OCI-LY7 (cell line): ENCODE measurements at places on chromosomes 4 and X.

GRCh38 chr4:131001371-131001770 lies 1905.4 kb downstream of the C4orf33 start:
- DNase-seq: no peak

- DNase-seq: no peak
Observed at GRCh38 chr4:164959896-164960295, 17.6 kb downstream of the TRIM61 start.

- no peak for DNase-seq
Observed at GRCh38 chrX:3362956-3363355, 16.5 kb upstream of the MXRA5 start.

GRCh38 chrX:20140420-20140819 lies 1.2 kb downstream of the EIF1AX start:
- peak; percentile 26 for DNase-seq

DNA sequence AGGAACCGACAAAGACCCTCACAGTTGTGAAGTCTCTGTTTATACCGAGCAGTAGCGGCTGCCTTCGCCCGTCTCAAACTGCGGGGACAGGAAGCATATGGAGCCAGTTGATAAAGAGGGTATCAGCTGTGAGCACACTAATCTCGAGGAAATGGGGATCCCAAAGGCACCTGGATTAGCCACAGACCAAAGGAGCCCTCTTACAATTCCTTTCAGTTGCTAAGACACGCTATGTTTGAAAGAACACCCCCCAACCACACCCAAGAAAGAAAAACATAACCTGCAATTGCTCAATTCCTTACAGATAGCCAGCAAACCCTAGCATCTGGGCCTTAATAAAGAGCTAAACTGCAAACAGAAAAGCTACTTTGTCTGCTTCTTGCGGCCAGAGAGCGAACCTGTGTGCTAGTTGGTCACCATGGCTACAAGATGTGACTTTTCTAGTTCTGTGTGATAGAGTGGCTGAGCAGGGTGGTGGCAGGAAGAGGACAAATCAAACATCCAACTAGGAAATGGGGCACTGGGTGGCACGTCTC lies 23.3 kb upstream of the CHRNA9 start:
- no peak for DNase-seq

DNA sequence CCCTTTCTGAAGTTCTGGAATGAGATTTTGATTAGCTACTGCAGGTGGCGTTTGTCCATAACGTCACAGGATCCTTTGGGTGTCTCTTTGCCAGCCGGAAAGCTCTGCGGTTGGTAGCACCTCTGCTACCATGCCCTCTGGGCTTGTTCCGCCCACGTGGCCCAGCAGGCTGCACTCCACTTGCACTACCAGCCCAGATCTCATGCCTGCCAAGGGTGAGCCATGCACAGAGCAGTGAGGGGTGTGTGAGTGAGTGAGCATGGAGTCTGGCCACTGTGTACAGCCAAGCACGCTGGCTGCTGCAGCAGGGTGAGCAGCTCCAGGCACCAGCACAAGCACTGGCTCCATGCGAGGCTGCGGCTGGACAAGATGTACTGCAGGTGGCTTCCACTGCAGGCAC lies 6.6 kb upstream of the HNRNPD start:
- DNase-seq: no peak

DNA sequence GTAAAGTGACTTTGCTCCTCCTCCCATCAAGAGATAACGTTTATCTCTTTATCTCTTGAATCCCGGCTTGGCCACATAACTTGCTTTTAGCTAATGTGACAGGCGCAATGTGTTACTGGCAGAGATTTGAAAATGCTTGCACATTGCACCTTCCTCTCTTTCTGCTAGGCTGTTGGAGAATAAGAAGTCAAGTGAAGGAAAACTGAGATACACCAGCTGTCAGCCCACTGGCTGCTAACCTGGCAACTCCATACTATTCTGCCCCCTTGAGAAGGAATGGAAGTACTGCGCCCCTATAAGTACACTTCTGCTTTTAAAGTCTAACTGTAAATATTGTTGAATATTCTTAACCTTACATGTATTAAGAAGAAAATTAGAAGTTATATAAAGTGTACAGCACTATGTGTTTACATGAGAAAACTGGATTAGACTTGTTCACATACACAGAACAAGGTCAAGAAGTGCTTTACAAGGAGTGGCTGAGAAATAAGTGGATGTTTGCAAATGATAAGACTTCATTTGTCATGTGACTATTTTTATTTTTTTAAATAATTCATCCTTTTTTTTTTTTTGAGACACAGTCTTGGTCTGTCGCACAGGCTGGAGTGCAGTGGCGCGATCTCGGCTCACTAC lies 424.5 kb upstream of the CTSO start:
- peak; percentile 1 for DNase-seq

DNA sequence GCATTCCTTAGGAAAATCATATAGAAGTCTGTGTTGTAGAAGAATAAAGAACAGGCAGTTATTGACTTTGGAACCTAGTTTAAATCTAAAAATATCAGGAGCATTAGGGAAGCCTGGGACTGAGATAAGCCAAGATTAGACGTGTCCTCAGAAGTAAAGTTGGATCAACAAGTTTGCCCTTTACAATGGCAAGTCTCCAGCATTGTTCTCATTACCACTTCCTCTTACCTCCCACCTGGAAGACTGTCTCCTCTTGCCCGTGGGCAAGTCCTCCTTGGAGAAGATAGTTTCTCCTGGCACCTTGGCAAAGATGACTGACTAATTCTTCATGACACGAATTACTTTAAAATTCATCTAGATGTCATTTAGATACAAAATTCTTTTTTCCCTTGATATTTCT lies 37.8 kb downstream of the CNKSR2 start:
- no peak for DNase-seq

GRCh38 chrX:650811-651210 lies 20.2 kb downstream of the SHOX start:
- no peak for DNase-seq

DNA sequence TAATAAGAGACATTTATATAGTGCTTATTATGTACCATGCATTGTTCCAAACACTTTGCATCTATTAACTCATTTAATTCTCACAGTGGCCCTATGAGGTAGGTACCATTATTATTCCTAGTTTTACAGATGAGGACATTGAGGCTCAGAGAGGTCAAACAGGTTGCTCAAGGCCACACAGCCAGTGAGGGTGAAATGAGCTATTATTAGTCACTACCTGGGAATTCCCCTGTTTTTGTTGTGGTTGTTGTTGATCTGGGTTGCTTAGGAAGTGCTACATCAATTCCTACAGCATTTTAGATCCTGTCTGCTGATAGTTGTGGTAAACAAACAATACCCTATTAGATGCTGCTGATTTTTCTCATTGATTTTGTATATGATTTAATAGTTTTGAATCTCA lies 41.2 kb downstream of the APLN start:
- DNase-seq: no peak

DNA sequence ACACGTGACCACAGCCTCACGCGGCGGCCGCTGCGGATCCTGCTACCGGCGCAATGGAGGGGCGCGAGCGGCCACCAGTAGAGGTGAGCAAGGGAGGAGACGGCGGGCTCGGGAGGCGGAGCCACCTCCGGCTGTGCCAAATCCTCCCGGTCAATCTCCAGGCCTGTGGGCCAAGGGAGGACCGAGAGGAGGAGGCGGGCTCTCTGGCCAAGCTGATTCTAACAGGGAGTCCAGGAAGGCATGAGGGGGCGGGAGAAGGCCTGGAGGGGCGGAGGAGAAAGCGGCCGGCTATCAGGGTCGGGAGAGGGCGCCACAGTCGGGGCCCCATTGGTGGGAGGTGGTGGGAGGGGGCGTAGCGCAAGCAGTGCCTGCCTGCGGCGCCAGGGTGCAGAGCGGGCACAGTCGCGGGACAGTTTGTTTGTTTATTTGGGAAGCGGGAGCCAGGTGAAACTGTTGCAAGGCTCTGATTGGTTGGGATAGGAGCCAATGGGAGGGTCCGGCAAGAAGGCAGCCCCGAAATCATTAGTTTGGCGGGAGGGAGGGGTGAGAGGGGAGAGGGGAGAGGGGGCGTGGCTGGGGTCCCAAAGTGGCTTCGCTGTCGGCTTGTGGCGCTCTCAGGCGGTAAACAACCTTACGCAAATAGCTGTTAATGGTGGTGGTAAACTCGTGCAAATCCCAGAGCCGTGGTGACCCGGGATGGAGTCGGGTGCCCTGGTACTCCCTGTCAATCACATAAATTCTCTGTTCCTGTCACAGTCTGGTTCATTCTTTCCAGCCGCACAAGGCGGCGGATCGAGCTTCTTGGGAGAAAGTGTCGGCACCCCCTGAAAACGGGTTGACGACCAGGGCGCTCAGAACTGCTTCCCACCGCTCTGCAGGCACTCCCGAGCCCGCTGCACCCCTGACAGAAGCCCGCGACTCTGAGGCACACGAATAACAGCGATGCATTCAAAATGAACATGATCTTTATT lies at the start of gene IRS4:
Gene IRS4, minus strand, starts transcription at position 55 of the 971 bp plus-strand sequence.
- DNase-seq: no peak

DNA sequence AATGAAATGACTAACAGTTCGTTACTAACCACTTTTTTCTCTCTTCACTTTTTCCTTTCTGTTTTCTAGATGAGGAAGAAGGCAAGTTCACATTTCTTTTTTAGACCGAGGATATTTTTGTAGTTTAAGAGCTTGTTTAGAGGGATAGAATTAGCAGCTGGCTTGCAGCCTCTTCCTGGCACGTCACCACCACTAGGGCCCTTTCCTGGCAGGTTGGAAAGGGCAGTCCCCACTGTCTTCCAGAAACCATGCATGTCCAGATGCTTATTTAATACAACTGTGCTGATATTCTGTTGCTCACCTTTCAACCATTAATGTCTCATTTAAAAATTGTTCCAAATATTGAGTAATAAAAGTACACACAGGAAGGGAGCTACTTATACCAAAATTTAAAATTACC lies 209.5 kb upstream of the PACRGL start:
- no peak for DNase-seq

DNA sequence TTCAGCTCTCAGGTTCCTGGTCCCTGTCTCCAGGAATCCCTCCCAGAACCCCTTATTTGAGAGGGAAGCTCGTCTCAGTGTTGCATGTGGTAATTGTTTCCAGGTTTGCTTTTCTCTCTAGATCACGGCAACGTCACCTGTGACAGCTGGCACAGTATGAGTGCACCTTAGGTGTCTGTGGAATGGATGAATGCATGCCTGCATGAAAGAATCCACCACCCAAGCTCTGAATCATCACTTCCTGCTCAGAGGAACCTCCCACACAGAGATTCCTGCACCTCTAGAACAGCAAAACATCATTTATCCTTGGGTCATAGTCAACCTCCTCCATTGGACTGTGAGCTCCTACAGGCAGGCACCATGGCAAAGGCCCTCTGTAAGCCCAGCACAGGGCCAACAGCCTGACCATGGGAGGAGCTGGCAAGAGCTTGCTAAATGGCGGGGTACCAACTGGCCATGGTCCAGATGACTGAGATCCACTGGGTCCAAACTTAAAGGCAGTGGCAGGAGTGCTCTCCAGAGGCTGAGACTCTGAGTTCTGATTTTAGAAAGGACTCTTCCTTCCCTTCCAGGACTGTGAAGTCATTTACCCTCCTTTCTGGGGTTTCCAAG lies 116.2 kb downstream of the SLC2A9 start:
- DNase-seq: no peak

DNA sequence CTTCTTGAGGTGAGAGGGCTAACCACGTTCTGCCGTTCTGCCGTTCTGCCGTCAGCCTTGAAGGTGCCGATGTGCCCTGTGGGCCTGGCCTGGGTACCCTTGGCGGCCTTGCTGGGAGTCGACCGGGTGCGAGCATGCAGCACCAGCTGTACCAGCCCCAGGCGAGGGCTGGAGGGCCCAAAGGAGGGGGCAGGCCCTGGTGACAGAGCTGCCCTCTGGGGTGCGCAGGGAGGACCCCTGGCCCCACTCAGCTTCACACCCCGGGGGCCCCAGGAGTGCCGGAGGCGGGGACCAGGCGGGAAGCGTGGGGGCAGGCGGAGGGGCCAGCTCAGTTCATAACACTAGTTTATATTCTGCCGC lies 22.1 kb downstream of the UVSSA start:
- no peak for DNase-seq

GRCh38 chr4:112167794-112168193 lies 22.5 kb downstream of the FAM241A start:
- DNase-seq: peak; percentile 53

DNA sequence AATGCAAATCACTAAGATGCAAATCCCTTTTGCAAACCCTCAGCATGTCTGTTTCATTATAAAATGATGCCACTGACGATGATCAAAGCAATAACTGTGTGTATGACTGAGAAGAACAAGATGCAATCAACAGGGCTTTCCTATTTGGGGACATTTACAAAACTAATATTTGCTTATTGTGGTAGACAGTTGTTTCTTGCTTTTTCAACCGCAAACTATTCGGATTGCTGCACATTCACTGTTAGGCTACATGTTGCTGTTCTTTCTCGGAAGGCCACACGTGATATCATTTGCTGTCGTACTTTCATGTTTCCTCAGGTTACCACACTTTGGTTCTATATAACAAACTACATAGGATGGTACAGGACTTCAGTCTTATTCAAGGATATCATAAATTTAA lies 49.8 kb downstream of the NPY5R start:
- DNase-seq: no peak

DNA sequence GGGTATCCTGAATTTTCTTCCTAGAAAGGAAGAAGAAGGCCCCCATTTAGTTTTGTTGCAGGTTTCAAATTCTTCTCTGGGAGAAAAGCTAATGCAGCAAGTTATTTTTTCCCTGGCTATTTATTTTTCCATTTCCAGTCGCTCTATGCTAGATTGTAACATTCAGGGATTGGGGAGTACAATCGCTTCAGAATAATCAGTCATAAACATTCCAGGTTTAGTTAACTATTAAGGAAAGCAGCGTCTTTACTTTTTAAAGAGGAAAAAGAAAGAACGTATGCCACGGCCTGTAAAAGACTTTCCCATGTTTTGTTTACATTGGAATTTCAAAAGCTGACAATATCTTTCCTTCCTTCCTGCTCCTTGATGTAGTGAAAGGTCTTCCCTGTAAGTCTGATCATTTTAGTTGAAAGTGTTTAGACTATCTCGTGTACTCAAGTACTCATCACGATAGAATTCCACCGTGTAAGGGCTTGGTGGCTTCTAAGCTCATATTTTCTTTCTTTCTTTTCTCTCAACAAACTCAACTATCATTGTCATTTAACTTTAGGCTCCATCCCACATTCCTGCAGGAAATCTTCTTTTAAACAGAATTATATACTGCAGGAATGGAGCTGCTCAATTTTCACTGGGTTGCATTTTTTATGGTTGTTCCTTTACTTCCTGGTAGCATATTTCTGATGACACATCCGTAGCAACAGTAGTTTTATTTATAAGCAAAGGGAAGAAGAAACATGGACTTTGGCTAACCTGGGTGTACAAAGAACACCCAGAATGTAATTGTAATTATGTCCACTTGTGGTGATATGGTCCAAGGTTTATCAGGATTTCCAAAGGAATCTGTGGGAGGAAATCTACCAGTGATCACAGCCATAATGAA lies 213.1 kb upstream of the FAT1 start:
- DNase-seq: no peak
